CD4-positive, alpha-beta T cell treated with Interleukin-12 subunit alpha and Interleukin-12 subunit beta, for 1 hour (primary cell): ENCODE measurements at places on chromosomes 1 and 21.

DNA sequence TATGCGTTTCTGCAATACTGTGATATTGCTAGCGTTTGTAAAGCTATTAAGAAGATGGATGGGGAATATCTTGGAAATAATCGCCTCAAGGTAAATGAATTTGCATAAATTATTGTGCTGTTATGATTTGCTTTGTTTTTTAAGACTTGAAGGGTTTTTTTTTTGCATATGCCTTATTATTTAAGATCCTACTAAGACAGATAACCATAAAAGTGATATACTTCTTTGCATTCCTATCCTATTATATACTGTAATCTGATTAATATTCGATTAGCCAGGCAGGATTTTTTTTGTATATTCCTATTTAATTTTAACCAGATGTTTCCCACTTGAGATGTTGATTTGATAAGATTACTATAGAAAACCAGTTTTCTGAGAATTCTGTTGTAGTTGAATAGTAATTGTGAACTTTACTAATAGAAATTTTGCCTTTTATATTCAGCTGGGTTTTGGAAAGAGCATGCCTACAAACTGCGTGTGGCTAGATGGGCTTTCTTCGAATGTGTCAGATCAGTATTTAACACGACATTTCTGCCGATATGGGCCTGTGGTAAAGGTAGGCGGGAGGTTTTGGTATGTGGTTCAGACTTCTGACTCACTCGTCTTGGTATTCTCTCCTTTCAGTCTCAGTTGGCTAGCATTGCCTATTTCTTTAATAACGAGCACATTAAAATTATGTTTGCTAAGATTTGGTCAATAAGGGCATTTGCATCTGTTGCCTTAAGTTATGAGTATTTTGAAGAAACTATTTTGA is 56.8 kb downstream of the ZBTB17 start:
- peak; percentile 58 for DNase-seq

DNA sequence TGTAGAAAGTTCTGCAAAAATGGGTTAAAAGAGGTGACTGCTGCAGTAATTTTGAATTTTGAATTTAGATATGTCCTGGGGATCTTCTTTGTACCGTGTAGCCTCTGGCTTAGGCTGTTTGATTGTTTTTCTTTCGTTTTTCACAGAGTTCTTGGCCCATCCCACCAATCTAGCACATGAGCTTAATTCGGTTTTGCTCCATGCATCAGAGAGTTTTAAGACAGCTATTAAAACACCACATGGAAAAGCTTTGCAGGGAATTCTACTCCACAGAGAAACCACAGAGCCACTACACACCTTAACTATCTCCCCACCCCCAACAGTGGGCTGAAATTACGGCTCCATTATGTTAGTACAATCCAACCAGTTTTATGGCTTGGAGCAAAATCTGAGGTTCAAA is 25.5 kb downstream of the SPAG17 start:
- no peak for DNase-seq

GRCh38 chr1:184909019-184909418 is 65.3 kb downstream of the NIBAN1 start:
- DNase-seq = no peak

DNA sequence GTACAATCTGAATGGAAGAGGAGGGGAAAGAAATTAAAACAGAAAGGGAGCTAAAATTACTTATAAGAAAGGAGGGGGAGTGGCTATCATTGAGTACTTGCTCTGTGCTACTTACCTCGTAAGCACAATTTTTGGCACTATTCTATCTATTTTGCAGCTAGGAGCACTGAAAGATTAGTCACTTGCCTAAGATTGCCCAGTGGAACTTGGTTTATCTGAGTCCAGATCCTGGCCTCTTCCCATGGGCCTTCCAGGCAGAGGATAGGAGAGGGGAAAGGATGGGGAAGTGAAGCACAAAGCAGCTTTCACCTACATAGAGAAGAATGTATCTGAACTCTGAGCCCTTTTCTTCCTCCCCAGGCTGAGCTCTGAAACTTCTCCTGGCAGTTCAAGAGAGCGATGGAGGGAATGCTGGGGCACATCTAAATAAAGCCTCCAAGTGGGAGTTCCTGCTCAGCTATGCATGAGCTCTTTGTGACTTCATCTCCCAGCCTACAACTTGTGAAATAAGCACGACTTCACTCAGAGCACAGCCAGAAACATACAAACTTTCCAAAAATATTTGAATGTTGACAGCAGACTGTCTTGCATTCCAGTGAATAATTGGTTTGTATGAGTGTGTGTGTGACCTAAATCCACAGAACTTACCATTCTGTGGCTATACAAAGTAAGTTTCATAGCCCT is 29.4 kb downstream of the HMGB4 start:
- no peak for DNase-seq

DNA sequence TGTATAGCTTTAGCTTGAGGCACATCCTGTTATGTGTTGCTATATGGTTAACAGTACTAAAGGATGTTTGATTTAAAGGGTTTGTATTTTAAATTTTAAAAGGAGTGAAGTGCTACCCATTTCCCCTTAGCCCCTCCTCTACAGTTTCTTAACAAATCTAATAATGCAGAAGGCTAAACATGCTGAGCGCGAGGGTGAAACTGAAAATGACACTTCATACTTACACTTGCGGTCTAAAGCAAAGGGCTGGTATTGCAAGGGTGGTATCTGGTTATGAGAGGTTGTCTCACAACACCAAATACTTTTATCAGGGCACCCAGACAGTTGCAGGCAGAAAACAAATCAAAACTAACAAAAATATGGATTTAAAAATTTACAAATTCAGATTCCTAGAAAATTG is 172.3 kb downstream of the SIPA1L2 start:
- DNase-seq = peak; percentile 43

DNA sequence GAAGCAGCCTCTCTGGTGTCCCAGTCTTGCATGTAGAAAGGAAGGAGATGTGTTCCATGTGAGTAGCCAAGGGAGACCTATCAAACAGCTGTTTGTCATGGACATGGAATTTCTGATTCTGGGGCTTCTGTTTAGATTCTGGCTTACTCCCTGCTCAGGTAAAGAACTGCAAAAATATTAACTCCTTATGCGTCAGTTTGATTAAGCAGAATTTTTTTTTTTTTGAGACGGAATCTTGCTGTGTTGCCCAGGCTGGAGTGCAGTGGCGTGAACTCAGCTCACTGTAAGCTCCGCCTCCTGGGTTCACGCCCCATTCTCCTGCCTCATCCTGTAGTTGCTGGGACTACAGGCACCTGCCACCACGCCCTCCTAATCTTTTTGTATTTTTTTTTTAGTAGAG is 6.8 kb downstream of the ARV1 start:
- DNase-seq = no peak

- no peak for DNase-seq
These were observed 43.2 kb downstream of the HLCS start for GRCh38 chr21:36923270-36923669.

GRCh38 chr1:71908303-71908702 is 374.0 kb downstream of the NEGR1 start:
- DNase-seq = no peak

- DNase-seq = no peak
These were observed 12.7 kb upstream of the ASAP3 start for GRCh38 chr1:23496490-23497181.

DNA sequence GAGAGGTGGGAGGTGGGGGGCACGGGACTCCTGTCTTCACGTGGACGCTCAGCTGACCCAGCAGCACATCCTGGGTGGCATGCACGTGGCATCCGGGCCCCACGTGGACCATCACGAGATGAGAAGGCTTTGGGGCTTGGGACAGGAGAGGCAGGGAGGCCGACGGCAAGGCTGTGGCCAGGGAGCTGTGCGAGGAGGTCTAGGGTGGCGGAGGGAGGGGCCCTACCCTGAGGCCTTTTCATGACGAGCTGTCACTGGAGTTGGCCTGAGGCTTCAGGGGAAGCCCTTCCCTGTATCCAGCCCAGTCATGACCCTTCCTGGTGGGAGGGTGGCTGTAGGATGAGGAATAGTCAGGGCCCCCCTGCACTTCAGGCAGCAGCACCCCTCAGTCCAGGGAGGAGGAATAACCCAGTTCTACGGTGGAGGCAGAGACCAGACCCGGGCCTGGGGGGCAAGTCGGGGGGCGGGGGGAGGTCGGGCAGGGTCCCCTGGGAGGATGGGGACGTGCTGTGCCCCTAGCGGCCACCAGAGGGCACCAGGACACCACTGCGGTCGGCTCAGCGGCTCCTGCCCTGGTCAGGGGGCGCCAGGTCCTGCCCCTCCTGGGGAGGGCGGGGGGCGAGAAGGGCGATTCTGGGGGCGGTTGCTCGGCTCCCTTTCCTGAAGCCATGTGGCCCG is 2.0 kb upstream of the PERM1 start:
- peak; percentile 64 for DNase-seq

- no peak for DNase-seq
These were observed 9.1 kb downstream of the CC2D1B start for GRCh38 chr1:52356818-52357355.

DNA sequence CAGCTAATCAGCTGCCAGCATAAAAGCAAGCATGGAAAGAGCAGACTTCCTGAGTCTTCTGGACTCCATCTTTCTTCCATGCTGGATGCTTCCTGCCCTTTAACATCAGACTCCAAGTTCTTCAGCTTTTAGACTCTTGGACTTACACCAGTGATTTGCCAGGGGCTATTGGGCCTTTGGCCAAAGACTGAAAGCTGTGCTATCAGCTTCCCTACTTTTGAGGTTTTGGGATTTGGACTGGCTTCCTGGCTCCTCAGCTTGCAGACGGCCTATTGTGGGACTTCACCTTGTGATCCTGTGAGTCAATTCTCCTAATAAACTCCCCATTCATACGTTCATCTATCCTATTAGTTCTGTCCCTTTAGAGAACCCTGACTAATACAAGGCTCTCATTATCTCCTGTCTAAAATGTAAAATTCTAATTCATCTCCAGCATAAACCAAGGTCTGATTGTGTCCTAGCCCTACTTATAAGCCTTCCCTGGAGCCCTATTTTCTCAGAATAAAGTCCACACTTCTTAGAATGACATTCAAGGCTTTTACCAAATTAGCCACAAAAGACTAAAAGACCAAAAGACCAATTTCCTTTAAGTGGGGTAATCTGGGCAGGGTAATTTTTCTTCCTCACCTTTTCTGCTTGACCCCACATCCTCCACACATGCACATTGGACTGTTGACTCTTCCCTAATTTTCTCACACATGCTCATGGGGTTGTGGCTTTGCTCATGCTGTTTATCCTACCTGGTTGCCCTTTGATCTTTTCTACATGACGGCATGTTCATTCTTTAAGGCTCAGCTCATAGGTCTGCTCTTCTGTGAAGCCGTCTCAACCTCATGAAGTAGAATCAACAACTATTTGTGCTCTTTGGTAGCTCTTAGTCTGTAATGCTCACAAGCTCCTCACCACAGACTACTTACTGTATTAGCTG is 18.1 kb upstream of the ENAH start:
- no peak for DNase-seq

- DNase-seq = peak; percentile 39
These were observed 2.0 kb upstream of the MARCKSL1 start for GRCh38 chr1:32337855-32338636.

GRCh38 chr1:91929250-91929649 is 20.0 kb upstream of the BRDT start:
- no peak for DNase-seq

DNA sequence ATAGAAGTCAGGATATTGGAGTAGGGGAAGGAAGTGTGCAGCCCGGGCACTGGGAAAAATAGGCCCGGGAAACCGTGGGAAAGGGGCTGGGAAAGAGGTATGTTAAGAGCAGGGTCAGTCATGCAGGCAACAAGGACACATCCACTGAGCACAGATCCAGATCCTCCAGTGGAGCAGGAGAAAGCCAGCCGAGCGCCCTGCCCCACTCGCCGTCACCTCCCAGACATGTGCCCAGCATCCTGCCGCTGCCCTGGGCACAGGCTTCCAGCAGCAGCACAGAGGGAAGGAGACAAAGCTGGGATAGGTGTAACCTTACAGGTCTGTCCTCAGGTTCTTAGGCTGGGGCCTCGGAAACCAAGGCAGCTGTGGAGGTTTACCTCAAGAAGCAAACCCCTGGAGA is 64.2 kb downstream of the FAM163A start:
- no peak for DNase-seq

GRCh38 chr21:22993822-22994574 is 1995.8 kb downstream of the NCAM2 start:
- DNase-seq = no peak

GRCh38 chr1:192167911-192168700 is 9.8 kb downstream of the RGS18 start:
- no peak for DNase-seq

DNA sequence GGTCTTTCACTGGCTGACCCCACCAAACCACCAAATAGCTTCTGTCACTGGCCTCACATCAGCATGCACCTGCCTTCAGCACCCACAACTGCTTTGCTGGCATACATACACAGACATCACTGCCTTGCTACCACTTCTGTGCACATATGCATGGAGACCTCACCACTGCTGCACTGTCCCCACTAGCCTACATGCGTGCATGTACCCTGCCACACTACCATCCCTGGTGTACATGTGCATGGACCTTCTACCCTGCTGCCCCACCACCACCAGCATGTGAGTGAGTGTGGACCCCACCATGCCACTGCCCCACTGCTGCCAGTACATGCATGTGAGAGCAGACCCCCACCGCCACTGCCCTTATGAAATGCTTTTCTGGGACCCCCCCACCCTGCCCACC is 6.1 kb downstream of the CD1C start:
- DNase-seq = no peak

GRCh38 chr21:37101384-37101783 is 28.3 kb downstream of the TTC3 start:
- DNase-seq = no peak

- no peak for DNase-seq
These were observed 57.8 kb downstream of the PGBD5 start for GRCh38 chr1:230368363-230368762.

DNA sequence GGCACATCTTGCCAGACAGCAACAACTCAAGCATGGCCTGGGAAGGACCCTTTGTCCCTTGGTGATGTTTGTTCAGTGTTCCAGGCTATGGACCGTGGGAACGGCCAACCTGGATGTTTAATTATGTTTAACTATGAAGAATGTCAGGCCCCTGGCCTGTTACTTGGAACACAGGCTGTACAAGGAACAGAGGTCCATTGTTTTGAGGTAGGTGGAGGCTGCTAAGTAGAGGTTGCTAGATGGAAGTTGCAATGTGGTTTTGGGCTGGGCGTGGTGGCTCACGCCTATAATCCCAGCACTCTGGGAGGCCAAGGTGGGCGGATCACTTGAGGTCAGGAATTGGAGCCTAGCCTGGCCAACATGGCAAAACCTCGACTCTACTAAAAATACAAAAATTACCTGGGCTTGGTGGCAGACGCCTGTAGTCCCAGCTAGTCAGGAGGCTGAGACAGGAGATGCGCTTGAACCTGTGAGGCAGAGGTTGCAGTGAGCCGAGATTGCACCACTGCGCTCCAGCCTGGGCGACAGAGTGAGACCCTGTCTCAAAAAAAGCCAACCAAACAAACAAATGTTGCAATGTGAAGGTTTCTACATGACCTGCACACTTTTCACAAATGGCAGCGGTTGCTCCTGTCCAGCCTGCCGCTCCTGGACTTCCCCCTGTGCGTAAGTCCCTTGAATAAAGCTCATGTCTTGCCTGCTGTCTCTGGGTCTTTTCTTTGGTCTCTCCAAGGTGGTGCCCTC is 2.5 kb upstream of the LEFTY1 start:
- no peak for DNase-seq
